ENCODE measurements at places on chromosomes 1 and 21.

GRCh38 chr1:236636017-236636416 is 31.7 kb upstream of the HEATR1 start:
- DNase-seq: no peak

GRCh38 chr1:213761845-213762407 is 225.8 kb upstream of the PROX1 start:
- DNase-seq: no peak

GRCh38 chr1:233261206-233261605 is 34.3 kb downstream of the PCNX2 start:
- no peak for DNase-seq

DNA sequence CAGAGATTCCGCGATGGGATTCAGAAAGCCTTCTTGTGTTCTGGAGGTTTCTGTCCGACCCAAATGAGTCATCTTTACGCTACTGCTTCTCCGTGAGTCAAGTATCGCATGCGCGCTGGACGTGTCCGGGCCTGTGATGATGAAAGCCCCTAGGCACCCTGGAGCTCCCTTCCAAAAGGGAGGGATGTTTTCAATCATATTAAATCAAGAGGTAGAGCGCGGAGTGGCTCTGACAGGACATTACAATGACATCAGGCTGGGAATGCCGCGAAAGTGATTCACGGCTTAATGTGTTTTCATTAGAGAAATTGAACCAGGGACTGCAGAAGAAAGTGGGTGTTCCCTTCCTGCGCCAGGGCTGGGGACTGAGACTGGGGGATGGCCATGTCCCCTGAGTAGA is 48.5 kb downstream of the AJAP1 start:
- no peak for DNase-seq

DNA sequence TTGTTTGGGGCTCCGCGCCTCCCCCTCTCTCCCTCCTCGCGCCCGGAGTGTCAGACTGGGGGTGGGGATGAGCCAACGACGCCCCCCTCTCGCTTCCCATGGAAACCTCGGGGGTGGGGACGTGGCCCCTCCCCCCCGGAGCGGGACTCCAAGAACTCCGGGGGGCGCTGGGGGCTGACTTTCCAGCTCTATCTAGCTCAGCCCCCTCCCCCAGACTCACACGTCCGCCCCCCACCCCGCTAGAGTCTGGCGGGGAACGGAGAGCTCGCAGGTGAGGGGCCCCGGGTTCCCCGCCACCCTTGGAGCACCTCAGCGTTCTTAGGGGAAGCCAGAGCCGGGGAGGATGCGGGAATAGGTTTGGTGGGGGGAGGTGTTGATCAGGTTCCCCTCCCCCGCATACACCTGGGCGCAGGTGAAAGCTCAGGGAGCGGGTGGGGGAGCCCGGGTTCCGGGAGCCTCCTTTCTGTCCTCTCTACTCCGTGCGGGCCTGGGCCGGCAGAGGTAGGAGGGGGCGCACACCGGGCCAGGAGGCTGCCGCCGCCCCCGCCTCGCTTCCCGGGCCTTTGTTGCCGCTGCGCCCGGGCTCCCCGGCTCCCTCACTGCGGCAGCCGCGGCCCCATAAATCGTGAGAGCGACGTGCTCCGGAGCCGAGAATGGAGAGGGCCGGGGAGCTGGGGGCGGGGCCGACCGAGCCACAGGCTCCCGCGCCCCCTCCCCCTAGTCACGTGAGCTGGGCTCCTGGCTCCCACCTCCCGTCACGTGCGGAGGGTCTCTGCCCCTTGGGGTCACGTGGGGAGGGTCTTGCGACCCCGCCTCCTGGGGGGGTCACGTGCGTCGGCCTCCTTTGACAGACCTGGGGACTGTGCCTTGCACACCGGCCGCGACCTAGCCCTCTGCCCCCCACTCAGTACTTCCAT is 1.9 kb downstream of the EFNA3 start:
- DNase-seq: no peak

- DNase-seq: no peak
These were observed 149.4 kb upstream of the CD34 start for GRCh38 chr1:208060215-208060869.

Measured in activated T-helper 1 cell treated with anti-CD3 and anti-CD28 coated beads, Interleukin-2, amount 50 U/mL, for 16 hours (primary cell).